ENCODE measurements at places on chromosomes 3 and 15.

- DNase-seq, result no peak
Measured at GRCh38 chr15:101054116-101054515, 135.0 kb downstream of the LRRK1 start.

DNA sequence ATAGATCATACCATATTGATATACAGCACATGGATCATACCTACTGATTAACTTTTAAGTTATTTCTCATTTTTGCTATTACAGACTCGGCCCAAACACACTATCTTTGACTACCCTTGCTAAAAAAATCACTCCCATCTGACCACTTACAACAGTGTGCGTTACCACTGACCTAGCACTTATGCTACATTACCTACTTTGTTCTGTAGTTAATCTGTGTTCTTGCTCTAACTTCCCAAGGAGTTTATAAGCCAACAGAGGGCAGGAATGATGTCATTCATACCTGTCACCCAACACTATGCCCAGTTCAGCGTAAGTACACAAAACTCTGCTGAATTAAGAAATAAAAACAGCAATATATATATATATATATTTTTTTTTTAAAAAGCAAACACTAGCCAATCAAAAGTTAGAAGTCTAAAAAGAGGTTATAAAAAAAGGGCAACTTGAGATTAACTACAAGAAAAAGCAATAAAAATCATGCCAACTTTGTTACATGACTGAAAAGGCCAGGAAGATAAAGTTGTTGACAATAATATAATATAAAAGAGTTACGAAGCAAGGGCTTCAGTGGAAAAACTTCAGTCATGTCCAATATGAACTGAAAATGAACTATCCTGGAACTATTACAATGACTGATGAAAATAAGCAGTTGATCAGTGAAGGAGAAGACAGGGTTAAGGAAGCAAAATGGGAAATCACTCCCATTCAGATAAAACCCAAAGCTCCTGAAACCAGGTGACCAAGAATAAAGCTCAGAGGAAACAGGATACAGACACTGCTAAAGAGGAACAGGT is 33.6 kb downstream of the EDC3 start:
- no peak for DNase-seq

GRCh38 chr3:131756405-131756804 is 253.6 kb upstream of the MRPL3 start:
- DNase-seq, result no peak

DNA sequence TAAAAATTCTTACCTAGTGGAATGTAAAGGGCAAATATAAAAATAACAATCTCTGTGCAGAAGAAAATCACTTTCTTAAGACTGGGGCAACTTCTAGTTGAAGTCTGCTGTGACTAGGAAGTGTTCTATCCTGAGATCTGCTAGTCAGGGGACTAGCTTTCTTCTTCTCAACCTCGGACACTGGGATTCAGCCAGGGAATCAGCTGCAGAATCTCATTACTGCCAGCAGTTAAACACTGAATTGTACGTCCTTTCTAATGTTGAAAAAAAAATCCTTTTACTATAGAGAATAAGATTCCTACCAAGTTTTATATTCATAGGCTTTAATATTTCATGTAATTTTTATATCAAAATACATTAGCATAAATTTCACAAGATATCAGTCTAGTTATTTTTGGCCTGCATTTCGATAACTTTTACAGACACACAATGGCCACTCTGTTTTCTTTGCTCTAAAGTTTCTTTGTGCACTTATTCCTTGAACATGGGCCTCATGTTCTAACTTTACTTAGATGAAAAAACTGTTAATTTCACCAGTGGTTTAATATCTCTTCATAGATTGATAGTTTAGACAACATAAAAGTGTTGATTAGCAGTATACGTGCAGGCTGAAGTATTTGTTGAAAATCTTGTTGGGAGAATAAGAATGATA is 2.6 kb upstream of the NEO1 start:
- DNase-seq, result no peak

- no peak for DNase-seq
Measured at GRCh38 chr15:36050899-36051298, 504.9 kb upstream of the DPH6 start.

GRCh38 chr15:49843725-49844124 is 222.9 kb downstream of the DTWD1 start:
- DNase-seq, result no peak

- no peak for DNase-seq
Measured at GRCh38 chr3:125191730-125192129, 20.8 kb downstream of the SLC12A8 start.

- DNase-seq, result no peak
Measured at GRCh38 chr15:80568876-80569605, 126.1 kb upstream of the ABHD17C start.

GRCh38 chr3:125045965-125046364 is 9.8 kb downstream of the HEG1 start:
- DNase-seq, result no peak

- no peak for DNase-seq
Measured at GRCh38 chr3:62586356-62586755, 213.0 kb upstream of the FEZF2 start.

DNA sequence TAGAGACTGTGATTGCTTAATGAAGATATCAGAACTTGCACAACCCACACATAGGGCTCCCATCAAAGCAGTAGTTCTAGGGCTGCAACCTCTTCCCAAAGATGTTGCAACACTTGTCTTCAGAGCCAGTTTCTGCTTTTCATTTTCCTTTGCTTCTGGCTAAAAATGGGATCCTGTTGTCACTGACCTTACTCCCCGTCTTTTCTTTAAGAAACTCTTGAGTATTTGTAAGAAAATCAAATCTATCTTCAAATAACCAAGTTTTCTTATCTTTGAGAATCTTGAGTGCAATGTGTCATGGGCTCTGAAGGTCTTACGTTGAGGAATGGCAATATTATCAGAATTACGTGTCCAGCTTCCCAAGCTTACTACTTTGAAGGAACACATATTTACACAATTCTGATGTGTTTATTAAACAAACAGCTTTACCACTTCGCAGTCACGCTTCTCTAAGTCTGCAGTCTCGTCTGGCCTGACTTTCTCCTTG is 24.1 kb downstream of the CACNA1D start:
- DNase-seq, result no peak

DNA sequence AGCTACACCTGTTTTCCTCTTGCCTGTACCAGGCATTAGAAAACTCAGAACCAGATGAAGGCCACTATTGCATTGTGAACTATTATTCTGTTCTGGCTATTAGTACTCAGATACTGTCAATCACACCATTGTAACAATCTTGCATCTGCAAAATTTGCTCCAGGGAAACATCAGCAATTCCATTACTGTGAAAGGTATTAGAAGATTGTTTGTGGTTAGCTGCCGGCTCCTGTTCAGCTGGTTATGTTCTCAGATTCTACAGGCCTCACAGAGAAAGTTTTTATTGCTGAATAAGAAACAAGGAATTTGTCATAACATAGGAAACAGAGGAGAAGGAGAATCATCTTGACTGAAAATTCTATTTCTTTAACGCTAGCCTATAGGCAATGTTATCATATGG is 179.9 kb downstream of the PLOD2 start:
- no peak for DNase-seq

- no peak for DNase-seq
Measured at GRCh38 chr3:72238801-72239200, 453.9 kb upstream of the PROK2 start.

DNA sequence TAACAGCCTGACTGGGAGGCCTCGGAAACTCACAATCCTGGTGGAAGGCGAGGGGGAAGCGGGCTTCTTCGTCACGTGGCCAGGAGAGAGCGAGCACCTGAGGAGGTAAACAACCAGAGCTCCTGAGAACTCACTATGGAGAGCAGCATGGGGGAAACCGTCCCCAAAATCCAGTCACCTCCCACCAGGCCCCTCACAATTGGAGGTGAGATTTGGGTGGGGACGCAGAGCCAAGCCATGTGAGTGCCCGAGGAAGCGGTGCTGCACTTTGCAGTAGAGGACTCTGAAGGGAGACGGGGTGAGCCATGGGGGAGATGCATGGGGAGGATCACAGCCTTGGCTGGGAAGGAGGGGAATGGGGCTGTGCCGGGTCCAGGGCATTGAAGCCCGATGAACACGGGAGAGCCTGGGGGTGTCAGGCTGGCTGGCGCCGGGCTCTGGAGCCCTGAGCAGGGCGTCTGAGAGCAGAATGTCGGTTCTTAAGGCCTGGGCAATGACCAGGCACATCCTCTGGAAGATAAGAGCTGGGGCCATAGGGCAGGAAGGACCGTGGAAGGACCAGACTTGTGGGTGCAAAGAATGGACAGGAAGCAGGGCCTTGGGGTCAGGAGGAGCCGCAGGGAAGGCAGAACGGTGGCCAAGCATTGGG is 117.7 kb downstream of the GABRG3 start:
- DNase-seq, result no peak

DNA sequence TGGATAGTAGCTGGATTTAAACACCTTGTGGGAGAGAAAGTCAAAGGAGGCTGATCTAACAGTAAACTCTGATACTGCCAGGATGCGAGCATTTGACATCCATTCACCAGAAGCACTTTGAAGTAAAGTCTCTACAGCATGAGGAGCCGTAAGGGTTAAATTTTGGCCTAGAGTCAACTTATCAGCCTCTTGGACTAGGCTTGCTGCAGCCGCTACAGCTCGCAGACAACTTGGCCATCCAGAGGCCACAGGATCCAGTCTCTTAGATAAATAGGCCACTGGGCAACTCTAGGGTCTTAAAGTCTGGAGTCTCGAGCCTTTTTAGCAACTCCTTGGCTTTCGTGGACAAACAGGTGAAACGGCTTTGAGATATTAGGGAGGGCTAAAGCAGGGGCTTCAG is 61.4 kb downstream of the PLSCR2 start:
- no peak for DNase-seq

- DNase-seq, result no peak
Measured at GRCh38 chr3:190695994-190696393, 166.5 kb downstream of the GMNC start.

GRCh38 chr3:113654851-113655250 is 41.6 kb downstream of the USF3 start:
- DNase-seq, result no peak

- DNase-seq, result no peak
Measured at GRCh38 chr15:32974691-32975090, 219.8 kb downstream of the FMN1 start.

DNA sequence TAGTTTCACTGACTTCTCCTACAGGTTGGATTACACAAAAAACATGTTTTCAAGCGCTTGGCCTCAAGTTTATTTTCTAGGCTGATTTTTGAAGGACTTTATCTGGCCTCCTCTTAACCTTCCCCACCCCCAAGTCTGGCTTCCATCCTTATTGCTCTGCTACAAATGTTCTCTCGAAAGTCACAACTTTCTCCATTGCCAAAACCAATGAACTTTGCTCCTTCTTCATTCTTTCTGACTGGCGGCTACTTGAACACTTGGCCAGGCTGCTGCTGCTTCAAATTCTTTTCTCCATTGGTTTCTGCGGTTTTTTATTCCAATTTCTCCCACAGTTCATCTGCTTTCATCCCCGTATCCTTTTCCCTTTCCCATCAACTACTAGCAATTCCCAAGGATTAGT is 106.6 kb downstream of the TOP2B start:
- DNase-seq, result no peak

DNA sequence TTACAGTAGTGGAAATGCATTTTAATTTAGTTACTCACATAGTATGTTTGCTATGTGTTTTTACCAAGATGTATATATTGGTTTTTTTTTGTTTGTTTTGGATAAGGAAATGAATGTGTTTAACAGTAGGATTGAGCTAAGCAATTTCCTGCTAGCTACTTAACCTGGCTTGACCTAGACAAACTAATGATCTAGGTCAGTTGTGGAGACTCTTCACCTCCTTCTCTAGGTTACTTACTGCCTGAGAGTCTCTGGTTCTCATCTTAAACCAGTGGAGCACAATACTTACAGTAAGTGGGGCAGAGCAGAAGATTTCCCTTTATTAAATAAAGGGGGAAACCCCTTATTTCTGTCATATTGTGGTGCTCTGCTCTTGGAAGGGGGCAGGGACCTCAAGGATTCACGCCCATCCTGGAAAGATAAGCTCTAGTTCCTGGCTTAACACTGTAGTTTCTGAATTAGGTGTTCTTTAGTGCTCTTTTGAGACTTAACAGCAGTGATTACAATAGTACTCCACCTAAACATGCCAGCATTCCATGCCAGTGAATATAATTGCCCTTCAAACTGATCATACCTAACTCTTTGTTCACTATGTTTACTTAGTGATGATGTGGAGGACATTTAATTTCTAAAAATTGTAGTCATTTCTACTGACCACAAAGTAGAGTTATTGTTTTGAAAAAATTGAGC is 79.9 kb downstream of the UBP1 start:
- no peak for DNase-seq

- no peak for DNase-seq
Measured at GRCh38 chr3:127655641-127656040, 17.1 kb upstream of the ABTB1 start.

- DNase-seq, result no peak
Measured at GRCh38 chr3:65793495-65794200, 245.1 kb downstream of the MAGI1 start.

- no peak for DNase-seq
Measured at GRCh38 chr15:28888900-28889299, 3.1 kb downstream of the APBA2 start.

- no peak for DNase-seq
Measured at GRCh38 chr3:188338086-188338485, 184.1 kb downstream of the LPP start.

DNA sequence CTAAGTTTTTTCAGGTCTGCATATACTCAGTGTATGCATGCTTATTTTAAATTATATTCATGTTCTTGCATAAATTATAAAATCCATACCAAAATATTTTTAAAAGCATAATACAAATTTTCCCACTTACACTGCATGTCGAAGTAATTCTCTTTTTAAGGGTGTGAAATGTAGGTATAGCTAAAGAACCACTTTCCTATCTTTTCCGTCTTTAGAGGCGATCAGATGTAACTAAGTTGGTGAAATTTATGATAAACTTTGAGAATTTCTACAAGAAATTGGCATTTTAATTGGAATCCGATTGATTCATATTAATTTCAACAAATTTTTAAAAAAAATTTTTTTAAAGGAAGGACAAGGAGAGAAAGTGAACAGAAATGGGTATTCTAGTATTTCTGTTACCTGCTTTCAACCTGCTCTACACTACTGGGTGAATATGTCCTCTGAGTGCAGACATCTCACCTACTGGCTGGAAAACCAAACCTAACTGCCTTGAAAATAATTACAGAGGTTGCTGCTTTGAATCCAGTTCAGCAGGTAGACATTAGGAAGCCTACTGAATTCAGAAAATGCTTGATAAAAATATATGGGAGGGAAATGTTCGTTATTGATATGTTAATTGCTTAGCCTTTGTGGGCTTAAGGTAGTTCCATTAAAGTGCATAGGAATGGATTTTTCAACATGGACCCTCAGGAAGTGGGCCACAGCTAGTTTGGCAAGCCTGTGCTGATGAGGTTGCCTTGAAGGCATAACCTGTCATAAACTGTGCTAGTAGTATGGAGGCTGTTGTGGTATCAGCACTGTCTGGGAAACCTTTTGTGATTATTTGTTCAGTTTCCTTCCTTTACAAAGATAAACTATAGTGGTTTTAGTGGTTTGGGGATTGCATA is 5.1 kb downstream of the TRIM71 start:
- DNase-seq, result no peak
